ENCODE measurements at places on chromosomes 13 and 19.
A peak's percentile ranks its signal among the peaks of the same experiment; 100 is the strongest.

DNA sequence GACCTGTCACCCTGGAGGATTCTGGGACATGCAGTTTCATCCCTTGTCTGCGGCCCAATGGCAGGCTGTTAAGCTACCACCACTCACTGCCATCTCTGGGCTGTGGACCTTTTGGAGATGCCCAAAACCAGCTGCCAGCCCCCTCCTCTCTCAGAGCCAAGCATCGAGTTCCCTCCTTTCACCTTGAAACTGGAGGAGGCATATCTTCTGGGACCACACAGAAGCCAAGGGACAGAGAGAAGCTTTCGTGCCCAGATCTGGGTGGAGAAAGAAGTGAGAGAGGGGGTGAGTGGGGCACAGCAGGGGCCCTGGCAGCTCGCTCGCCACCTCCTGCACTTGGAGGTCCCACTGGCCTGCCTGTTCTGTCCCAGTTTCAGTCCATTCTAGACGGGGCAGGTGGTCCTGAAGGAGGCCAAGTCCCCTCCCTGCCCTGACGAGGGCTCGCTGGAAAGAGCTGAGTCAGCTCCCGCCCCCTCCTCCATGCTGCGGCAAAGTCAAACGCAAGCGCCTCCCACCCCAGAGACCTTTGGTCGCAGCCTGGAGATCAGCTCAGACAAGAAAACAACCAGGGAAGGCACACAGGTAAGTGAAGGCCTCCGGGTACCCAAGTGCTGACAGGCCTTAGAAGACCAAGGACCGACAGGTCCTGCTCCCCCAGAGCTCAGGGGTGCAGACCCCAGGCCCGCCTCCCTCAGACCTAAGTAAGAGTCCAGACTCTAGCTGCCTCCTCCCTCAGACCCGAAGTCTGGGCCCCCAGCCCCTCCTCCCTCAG, 3.8 kb downstream of the BCAT2 start:
- DNase-seq = peak; percentile 30

- peak; percentile 73 for DNase-seq
Measured at GRCh38 chr19:48746738-48747575, at the start of gene IZUMO1. TSS of gene IZUMO1 (minus strand) at chr19:48746909. CDS start at chr19:48745859, 1,050 bp downstream.

DNA sequence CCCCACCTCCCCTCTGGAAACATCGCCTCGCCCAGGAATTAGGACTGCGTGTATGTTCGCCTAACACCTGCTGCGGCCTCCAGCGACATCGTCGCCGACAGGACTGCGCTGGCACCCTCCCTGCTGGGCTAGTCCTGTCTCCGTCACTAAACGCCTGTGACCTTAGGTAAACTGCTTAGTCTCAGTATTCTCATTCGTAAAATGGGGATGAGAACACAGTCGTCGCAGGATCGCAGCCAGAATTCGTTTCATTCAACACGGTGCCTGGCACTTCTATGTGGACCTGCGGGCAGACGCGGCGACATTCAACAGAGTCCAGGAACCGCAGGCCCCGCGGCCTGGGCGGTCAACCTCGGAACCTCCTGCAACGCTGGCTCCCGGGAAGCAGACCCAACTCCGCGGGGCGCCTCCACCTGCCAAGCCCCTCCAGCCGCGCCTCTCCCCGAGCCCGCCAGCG, 485 bp downstream of the CRYL1 start:
- DNase-seq = no peak

- no peak for DNase-seq
Measured at GRCh38 chr13:25248071-25248470, 39.2 kb downstream of the MTMR6 start.

DNA sequence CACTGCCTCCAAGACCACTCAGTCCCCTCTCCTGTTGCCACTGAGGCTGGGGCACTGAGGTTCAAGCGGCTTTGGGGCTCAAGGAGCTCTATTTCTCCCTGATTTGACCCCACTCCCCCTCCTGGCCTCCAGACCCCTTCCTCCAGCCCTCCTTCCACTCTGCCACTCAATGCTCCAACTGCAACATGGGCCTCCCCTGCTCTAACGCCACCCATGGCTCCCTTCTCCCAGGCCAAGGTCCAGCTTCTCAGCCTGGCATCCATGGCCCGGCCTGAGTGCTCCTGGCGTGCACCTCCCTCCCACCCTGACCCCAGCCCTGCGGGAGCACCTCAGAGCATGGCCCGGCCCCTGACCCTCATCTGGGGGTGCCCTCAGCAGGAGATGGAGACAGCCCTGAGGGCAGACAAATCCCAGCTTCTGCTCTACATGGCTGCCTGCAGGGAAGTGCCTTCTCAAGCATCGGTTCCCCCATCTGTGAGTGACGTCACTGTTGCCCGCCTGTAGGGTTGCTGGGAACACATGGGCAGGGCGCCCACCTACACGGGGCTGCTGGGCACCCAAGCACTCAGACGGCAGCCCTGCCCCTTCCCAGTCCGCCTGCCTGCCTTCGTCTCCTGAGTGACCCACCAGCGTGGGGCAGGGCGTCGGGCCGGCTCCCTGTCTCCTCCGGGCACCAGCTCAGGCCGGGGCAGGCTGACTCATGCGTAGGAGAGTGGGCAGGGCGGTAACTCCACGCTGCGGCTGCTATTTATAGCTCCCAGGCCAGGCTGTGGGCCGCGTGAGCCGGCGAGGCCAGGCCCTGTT, 1.6 kb upstream of the DIRAS1 start:
- peak; percentile 80 for DNase-seq
